ENCODE measurements at places on chromosomes 4 and X. TPM values are rescaled to one million over a fixed set of nuclear protein-coding genes. Genes with fewer than 3 reads are reported as not detected.

The NPY2R gene
- polyA plus RNA-seq, result not detected

The NAT8L gene
- polyA plus RNA-seq, result 4.1 TPM

The LRP2BP gene
- polyA plus RNA-seq, result 5.1 TPM

The MMRN1 gene
- 13.5 TPM for polyA plus RNA-seq

The SRPK3 gene
- 1.7 TPM for polyA plus RNA-seq

The PDGFC gene
- 45.1 TPM for polyA plus RNA-seq

The RASL11B gene
- polyA plus RNA-seq, result 15.3 TPM

The KLB gene
- polyA plus RNA-seq, result 0.32 TPM

The MAP3K15 gene
- polyA plus RNA-seq, result 1.3 TPM

The MYL5 gene
- 16.7 TPM for polyA plus RNA-seq

The GRIPAP1 gene
- 64.6 TPM for polyA plus RNA-seq

The CFP gene
- polyA plus RNA-seq, result 3.0 TPM

The PRSS12 gene
- 47.4 TPM for polyA plus RNA-seq

The DKK2 gene
- 2.6 TPM for polyA plus RNA-seq

The TMPRSS11D gene
- polyA plus RNA-seq, result 0.08 TPM

The STK26 gene
- 24.1 TPM for polyA plus RNA-seq

The MFAP3L gene
- polyA plus RNA-seq, result 2.6 TPM

The PLP1 gene
- 21.0 TPM for polyA plus RNA-seq

The PABPC1L2A gene
- polyA plus RNA-seq, result 0.05 TPM

The NXF2B gene
- polyA plus RNA-seq, result not detected

The SOX3 gene
- not detected for polyA plus RNA-seq

The CDX4 gene
- polyA plus RNA-seq, result not detected

The TEX11 gene
- polyA plus RNA-seq, result not detected

The OPRPN gene
- not detected for polyA plus RNA-seq

The FRMD7 gene
- not detected for polyA plus RNA-seq

The EGFL6 gene
- polyA plus RNA-seq, result 66.5 TPM

The SMIM10 gene
- polyA plus RNA-seq, result 8.4 TPM

The IRS4 gene
- polyA plus RNA-seq, result 1.4 TPM

The GSX2 gene
- polyA plus RNA-seq, result not detected

The RAB40AL gene
- polyA plus RNA-seq, result not detected

The IGSF1 gene
- polyA plus RNA-seq, result 14.9 TPM

The TCEAL2 gene
- 2.5 TPM for polyA plus RNA-seq

The CLCN4 gene
- 5.8 TPM for polyA plus RNA-seq

The SPANXA1 gene
- polyA plus RNA-seq, result not detected

The TSC22D3 gene
- polyA plus RNA-seq, result 130 TPM

The ADGRG4 gene
- polyA plus RNA-seq, result not detected

The LRAT gene
- polyA plus RNA-seq, result 0.10 TPM

The GC gene
- not detected for polyA plus RNA-seq

The RASSF6 gene
- polyA plus RNA-seq, result 2.7 TPM

The BST1 gene
- 5.4 TPM for polyA plus RNA-seq

The OFD1 gene
- polyA plus RNA-seq, result 80.4 TPM

The TMEM144 gene
- polyA plus RNA-seq, result 7.1 TPM

The TBX22 gene
- not detected for polyA plus RNA-seq

The SLITRK2 gene
- 3.7 TPM for polyA plus RNA-seq

The DMRTC1 gene
- 0.41 TPM for polyA plus RNA-seq

The NDST3 gene
- polyA plus RNA-seq, result 1.6 TPM

The C4orf36 gene
- polyA plus RNA-seq, result 11.0 TPM

The PPARGC1A gene
- polyA plus RNA-seq, result 3.7 TPM

The TLR3 gene
- polyA plus RNA-seq, result 13.6 TPM

The TBCK gene
- 31.0 TPM for polyA plus RNA-seq

The KIT gene
- polyA plus RNA-seq, result 49.1 TPM

The ZMAT1 gene
- 31.8 TPM for polyA plus RNA-seq

The BANK1 gene
- polyA plus RNA-seq, result 1.9 TPM

The CDKL5 gene
- polyA plus RNA-seq, result 13.1 TPM
